Activated effector memory CD4-positive, alpha-beta T cell treated with Interleukin-2 at 50 U/mL for 16 hours (primary cell): ENCODE measurements at places on chromosomes 7 and 10.

DNA sequence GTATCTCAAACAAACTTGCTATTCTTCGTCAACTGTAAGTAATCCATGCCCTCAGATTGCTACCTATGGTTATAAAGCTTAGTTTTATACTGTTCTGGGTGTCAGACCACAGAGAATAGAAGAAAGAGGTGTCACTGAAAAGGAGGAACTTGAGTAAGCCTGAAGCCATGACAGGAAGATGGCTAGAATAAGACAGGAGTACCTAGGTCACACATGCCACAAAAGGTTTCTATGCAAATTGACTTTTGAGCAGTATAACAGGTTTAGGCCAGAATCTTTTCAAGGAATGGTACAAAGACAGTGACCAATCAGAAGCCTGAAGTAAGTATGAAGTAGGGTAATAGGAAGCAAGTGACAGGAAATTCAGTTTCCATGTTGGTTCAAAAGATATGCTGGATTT is 23.5 kb downstream of the FBXW4 start:
- DNase-seq, result no peak

DNA sequence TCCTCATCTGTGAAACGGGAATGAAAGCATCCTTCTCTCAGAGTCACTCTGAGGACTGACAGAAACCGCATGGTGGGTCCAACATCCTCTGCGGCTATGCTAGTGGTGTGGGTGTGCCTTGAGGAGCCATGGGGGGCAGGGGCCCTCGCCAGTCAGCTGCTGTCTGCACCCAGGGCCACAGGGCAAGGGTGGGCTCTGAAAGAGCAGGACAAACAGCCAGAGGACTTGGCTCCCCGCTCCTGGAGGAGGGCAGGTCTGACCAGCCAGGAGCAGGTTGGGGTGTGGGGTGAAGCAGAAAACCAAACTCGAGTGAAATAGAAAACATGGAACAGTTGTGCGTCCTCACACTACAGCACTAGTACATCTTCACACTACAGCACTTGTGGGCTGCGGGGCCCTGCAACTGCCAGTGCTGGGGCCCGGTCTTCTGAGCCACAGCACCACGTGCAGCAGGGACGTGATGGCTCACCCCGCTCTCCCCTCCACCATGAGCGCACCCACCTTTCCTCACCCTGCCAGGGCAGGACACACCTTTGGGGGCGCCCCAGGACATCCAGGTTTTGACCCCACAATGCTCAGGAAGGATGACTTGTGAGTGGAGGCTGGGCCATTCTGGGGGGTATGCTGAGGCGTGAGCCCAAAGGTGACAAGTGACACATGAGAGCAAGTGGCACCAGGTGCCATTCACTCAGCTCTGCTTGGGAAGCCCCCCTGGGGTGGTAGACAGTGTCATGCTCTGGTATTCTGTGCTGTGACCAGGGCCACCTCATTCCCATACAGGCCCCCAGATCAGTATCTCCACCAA is 96.1 kb upstream of the RET start:
- no peak for DNase-seq

DNA sequence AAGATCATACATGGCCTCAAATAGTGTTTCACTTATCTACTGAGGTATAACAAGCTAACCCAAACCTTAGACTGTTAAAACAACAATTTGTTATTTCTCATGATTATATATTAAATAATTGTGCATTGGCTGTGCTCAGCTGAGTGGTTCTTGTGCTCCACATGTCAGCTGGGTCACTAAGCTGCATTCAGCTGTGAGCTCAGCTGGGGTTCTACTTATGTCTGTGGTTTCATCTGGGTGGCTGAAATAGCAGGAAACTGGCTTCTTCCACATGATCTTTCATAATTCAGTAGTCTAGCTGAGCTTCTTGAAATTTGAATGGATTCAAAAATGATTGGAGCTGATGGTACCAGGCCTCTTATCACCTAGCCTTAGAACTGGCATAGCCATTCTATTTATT is 181.8 kb upstream of the CSTF2T start:
- DNase-seq, result no peak

DNA sequence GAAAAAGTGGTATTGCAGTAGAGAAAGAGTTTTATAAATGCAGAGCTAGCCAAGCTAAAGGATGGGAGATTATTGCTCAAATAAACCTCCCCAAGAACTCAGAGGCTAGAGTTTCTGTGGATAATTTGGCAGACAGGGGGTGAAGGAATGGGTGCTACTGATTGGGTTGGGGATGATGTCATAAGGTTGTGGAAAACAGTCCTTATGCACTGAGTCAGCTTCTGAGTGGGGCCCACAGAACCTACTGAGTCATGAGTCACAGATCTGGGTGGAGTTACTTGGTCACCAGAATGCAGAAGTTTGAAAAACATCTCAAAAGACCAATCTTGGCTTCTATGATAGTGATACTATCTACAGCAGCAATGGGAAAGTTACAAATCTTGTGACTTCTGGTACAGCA is 1146.7 kb downstream of the TYW1 start:
- no peak for DNase-seq

DNA sequence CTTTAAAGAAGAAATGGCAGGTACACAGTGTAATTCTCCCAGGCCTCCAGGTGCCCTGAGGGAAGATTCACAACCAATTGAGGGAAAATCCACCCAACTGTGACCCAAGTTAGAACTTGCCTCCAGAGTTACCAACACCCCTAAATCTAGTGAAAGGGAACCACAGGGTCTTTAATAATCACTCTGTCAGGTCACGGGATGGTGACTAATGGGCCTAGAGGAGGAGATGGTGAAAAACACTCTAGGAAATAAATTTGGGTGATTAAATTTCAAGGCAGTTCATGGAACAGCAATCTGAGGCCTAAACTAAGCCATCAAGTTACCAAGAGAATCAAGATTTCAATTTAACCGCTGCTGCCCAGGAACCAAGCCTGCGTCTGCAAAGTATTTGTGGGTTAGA is 26.7 kb upstream of the SLF2 start:
- no peak for DNase-seq

DNA sequence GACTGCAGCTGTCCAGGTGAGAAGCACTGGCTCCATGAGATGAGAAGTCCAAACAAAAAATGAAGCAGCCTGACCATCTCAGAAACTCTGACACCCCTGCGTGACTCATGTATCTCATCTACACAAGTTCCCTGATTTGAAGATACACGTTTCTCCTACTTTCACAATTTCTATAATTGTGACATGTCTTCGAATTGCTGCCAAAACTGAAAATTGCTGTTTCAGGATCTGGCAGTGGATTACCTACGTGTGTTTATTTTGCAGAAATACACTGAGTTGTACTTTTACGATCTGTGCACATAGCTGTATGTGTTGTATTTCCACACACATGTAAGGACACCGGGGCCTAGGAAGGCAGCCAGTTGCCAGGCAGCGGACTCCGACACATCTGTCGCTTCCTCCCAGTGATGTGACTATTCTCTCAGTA is 53.2 kb downstream of the LARP4B start:
- no peak for DNase-seq

DNA sequence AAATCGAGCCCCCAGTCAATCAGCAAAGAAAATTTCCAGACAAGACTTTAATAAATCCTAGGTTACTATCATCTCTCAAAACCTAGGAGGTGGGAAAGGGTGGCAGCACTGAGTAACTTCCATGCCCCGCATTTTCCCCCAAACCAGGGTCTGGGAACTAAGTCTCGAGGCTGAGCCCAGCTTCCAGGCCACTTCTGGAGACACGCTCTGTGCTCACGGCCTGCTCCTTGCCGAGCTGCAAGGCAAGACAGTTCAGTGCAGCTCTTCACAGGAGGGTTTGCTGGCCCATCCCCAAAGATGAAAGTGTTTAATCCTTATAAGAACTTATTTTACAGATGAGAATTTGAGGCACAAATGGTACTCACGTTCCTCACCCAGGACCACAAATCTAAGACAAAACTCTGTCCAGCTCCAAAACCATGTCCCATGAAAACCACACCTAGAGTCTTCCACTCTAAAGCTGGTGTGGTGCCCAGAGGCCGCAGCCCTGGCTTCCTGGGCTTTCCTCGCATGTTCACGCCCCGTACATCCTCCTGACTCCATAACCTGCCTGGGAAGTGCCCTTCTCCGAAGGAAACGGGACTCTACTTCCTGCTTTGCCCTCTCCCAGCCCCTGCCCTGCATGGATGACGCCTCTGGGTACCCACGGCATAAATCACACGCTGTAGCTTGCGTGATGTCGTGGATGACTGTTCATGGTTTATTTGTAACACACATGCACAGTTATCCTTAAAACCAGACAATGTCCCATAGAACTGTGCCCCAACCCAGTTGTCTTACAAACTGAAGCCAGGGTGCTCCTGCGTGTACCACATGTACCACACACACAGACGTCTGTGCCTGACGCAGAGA is 201.2 kb downstream of the DIP2C start:
- no peak for DNase-seq

GRCh38 chr7:18828260-18828993 is 289.0 kb downstream of the TWIST1 start:
- DNase-seq, result no peak

- DNase-seq, result no peak
Observed at GRCh38 chr7:99006739-99007424, 128.6 kb downstream of the TRRAP start.

DNA sequence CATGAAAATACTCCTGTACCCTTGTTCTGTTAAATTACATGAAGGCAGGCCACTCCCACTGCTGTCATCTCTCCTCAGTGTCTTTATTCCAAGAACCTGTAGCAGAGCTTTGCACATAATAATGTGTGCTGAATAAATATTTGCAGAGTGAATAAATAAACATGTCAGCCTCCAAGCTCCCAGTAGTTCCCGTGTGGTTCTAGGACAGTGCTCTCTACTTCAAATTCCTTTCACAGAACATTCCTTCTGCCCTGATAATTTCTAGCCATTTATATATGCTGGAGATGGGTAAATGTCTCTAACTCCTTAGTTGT is 20.3 kb upstream of the HYAL4 start:
- no peak for DNase-seq

GRCh38 chr10:133132473-133133291 is 27.3 kb upstream of the KNDC1 start:
- no peak for DNase-seq

DNA sequence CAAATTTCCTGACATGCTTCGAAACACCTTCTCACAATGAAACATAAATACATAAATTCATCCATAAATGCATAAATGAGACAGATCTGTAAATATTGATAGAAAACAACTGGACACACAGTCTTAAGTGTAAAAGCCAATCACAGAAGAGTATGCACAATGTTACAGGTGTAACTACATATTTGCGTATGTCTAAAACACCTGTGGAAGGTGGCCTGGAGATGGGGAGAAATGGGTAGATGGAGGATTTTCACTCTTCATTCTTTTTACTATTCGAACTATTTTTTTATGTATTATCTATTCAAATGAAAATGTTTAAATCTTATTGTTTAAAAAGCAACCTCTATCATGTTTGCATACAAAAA is 860 bp downstream of the IQUB start:
- no peak for DNase-seq

DNA sequence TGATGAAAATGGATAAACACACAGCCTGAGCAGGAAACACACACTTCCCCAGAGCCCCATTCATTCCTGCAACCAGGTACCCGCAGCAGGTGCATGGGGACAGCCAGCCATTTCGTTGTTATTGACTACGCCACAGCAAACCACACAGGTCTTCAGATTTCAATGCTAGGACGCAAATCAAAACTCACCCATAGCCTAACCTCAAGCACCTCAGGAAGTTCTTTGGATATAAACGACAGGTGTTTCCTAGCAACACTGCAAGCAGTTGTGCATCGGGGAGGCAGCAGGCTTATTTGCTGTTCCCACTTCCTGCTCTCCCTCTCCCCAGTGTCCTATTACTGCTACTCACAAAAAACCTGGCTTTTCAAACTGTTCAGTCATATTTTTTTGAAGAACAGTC is 176.5 kb upstream of the FRMD4A start:
- no peak for DNase-seq

DNA sequence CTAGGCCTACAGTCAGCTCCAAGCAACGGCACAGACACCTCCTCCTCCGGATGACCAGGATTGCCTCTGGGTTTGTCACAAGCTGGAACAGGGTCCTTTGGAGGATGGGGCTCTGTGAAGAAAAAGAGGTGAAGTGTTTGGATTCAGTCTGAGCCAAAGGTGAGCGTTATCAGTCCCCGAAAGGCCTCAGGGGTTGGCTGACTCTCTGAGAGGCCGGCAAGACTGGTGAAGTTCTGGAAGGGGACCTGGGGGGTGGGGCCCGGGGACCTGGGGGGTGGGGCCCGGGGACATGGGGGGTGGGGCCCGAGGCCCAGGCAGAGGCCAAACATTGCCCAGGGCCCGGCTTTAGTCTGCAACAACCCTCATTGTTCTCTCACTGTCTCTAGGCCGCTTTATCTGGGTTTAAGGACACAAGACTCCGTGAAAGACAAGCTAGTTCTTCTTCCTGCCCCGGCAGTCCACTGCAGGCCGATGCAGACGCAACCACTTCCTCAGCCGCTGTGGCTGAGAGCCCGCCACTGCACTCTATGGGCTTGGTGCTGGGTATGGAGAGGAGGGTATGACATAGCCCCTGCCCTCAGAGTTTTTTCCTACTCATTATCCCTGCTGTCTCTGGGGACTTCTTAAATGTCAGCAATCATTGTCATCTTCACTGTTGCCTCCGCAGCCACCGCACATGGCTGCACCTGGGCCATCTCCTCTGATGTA is 27.4 kb upstream of the PSAP start:
- peak; percentile 5 for DNase-seq

DNA sequence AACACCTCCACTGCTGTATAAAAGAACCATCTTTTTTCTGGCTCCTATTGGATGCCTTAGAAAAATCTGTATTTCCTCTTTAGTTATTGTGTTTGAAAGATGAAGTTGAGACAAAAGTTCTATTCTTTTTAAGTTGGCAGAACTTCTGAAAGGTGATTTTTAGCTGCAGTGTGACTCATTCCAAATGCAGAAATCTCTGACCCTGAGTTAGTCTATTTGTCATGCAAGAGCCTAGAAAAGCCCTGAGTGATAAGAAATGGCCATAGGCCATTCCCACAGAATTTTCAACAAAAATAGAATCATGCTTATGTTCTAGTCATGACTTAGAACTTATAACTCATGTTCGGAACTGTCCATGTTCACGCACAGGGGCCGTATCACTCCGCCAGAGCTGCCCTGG is 89.1 kb downstream of the EGFR start:
- no peak for DNase-seq

- DNase-seq, result no peak
Observed at GRCh38 chr7:117041007-117041406, 87.7 kb downstream of the ST7 start.

- DNase-seq, result no peak
Observed at GRCh38 chr7:120097020-120097419, 176.0 kb upstream of the KCND2 start.

- no peak for DNase-seq
Observed at GRCh38 chr7:17593819-17594419, 295.5 kb downstream of the AHR start.

- DNase-seq, result no peak
Observed at GRCh38 chr7:455110-455928, 64.3 kb downstream of the PDGFA start.
